Activated CD4-positive, alpha-beta T cell treated with anti-CD3 and anti-CD28 coated beads, Interleukin-2, amount 10 ng/mL, durations not matched to agents 7 days and 5 days (primary cell): ENCODE measurements at places on chromosomes 7 and 10.

DNA sequence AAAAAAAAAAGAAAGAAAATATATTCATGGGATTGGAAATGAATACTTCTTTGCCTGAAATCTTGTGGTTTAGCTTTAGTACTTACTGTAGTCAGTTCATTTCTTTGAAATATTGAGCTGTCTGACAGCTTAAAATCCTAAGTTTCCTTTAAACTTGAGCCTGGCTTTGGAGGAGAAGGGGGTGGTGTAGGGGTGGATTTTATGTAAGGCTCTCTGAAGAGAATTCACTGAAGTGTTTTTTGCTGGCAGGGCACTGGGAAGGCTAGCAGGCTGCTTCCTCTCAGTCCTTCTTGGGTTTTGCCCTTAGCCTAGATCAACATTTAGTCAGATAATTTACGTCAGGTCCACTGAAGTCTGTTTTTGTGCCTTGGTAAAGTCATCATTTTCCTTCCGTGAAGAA, 516.5 kb downstream of the AUTS2 start:
- no peak overlapping the region for H3K4me3 ChIP-seq
- DNase-seq: no peak
- no peaks in the 10 kb centered on the region for H3K36me3 ChIP-seq
- H3K27ac ChIP-seq: no peak overlapping the region

DNA sequence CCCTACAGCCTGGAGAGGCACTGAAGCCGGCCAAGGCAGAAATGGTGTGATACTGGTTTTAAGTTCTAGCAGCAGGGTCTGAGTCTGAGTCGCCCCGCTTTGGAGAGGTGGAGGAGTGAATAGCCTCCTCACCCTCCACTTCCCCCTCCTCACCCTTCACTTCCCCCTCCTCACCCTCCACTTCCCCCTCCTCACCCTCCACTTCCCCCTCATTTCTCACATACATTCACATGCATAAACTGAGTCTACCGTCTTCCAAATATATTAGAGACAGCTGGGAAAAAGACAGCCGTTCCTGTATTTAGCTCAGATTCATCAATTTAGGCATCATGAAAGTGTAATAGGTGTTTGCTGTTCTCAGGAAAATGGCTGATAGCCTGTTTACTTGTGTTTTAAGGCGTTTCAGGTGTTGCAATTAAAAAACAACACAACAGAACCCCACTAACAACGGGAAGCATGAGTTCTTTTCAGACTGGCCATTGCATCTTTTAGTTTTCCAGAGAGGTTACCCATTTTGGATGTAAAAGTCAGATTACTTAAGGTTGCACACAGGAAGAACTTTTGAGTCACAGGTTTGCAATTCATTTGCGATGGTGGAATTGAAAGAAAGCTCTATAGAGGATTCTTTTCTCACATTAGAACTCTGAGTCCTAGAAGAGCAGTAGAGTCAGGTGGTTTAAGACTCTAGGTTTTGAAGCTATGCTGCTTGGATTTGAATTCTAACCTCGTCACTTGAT, 861 bp downstream of the NRBF2 start:
- H3K27me3 ChIP-seq: peaks cover 4% of the 10 kb centered on the region
- H3K4me3 ChIP-seq: peak overlapping the region; percentile 83
- H3K4me1 ChIP-seq: peaks cover 46% of the 10 kb centered on the region
- peak overlapping the region; percentile 97 for H3K27ac ChIP-seq
- no peak for DNase-seq

DNA sequence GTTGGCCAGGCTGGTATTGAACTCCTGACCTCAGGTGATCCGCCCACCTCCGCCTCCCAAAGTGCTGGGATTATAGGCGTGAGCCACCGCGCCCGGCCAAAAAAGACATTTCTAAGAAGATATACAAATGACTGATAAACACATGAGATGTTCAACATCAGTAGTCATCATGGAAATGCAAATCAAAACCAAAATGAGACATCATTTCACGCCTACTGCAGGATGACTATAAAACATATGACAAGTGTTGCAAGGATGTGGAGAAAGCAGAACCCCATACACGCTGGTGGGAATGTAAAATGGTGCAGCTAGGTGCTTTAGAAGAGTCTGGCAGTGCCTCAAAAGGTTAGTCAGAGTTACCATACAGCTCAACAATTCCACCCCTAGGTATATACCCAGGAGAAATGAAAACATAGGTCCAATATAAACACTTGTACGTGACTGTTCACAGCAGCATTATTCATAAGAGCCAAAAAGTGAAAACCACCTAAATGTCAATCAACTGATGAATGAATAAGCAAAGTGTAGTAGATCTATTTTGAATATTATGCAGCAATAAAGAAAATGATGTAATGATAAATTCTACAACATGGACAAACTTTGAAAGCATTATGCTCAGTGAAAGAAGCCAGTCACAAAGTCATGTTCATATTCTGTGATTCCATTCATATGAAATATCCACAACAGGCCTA, 24.5 kb downstream of the TMEM209 start:
- no peak for DNase-seq
- peaks cover 13% of the 10 kb centered on the region for H3K4me1 ChIP-seq
- H3K4me3 ChIP-seq: no peak overlapping the region
- no peaks in the 10 kb centered on the region for H3K27me3 ChIP-seq
- H3K27ac ChIP-seq: no peak overlapping the region

DNA sequence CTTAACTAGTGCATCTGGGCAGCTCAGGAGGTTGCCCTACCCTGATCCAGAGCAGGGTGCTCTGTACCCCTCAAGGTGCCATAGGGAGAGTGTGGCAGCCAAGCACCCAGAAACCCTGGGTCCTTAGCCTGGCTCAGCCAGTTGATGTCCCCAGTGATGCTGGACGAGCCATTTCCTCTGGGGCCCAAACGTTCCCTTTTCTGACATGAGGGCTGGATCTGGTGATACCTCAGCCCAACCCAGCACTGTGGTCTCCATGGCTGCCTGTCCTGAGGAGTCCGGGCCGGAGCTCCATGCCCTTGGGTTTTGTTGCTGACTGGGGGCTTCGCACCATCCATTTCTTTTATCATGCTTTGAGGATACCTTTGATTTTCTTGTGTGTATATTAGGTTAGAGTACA, 87.9 kb upstream of the IKZF1 start:
- no peak overlapping the region for H3K27ac ChIP-seq
- no peaks in the 10 kb centered on the region for H3K27me3 ChIP-seq
- no peak overlapping the region for H3K4me3 ChIP-seq
- peaks cover 30% of the 10 kb centered on the region for H3K36me3 ChIP-seq
- no peak for DNase-seq

GRCh38 chr7:157650801-157651200, 314.0 kb downstream of the DNAJB6 start:
- no peak overlapping the region for H3K4me3 ChIP-seq
- no peak for DNase-seq
- no peaks in the 10 kb centered on the region for H3K36me3 ChIP-seq
- no peak overlapping the region for H3K27ac ChIP-seq

DNA sequence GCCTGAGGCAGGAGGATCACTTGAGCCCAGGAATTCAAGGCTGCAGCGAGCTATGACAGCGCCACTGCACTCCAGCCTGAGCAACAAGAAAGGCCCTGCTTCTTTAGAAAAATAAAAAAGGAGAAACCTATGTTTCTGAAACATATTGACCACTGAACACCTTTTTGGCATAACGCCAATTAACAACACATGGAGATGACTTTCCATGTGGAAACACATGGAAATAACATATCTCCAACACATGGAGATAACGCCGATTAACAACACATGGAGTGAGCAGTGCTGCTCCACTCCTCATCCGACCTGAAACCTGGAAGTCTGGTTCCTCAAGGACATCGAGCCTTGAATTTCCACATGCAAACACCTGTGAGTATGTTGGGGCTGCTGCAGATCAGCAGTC, 126.9 kb downstream of the KCNMA1 start:
- no peak overlapping the region for H3K27ac ChIP-seq
- DNase-seq: no peak
- H3K4me1 ChIP-seq: no peaks in the 10 kb centered on the region
- H3K4me3 ChIP-seq: no peak overlapping the region
- peaks cover 9% of the 10 kb centered on the region for H3K27me3 ChIP-seq

DNA sequence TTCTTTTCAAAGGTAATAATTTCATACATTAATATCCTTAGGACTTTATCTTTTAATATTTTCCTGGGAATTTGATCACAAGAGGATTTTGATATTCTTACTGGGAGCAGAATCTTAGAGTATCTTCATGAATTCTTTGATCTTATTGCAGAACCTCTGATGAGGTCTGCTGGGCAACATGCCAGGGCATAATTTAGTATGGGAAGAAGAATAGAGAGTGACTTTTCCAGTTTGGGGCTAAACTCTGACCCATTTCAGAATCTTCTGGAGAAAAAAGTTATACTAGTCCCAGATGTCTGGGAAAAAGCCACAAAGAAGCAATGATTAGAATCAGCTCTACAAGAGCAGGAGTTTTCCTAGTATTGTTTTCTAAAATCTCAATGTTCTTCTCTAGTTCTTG, 28.0 kb upstream of the RSU1 start:
- no peak for DNase-seq
- H3K4me1 ChIP-seq: peaks cover 5% of the 10 kb centered on the region
- no peak overlapping the region for H3K4me3 ChIP-seq
- no peaks in the 10 kb centered on the region for H3K36me3 ChIP-seq
- no peak overlapping the region for H3K27ac ChIP-seq
- peaks cover 5% of the 10 kb centered on the region for H3K27me3 ChIP-seq

GRCh38 chr7:103574576-103574975, 128.6 kb upstream of the SLC26A5 start:
- no peak for DNase-seq
- no peaks in the 10 kb centered on the region for H3K4me1 ChIP-seq
- H3K27ac ChIP-seq: no peak overlapping the region

DNA sequence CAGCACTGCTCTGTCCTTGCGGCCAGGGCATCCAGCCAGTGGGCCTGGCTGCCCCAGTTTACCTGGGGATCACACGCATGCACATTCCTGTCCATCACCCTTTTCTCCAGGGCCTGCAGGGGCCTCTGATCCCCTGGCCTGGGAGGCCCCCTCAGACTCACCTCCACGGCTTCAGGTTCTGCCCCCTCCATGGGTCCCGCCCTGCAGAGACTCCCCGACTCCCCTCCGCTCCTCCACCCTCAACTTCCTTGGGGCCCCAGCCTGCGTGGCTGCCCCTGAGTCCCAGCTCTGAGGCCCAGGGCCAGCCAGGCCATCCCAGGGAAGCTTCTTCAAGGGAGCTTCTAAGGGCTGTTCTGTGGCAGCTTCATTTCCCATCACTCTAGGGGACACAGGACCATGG, 324.1 kb downstream of the TCERG1L start:
- no peaks in the 10 kb centered on the region for H3K4me1 ChIP-seq
- H3K36me3 ChIP-seq: no peaks in the 10 kb centered on the region
- H3K27me3 ChIP-seq: no peaks in the 10 kb centered on the region

GRCh38 chr10:7119325-7120015, 291.4 kb downstream of the SFMBT2 start:
- peaks cover 9% of the 10 kb centered on the region for H3K4me1 ChIP-seq
- no peak for DNase-seq
- no peaks in the 10 kb centered on the region for H3K36me3 ChIP-seq
- no peak overlapping the region for H3K4me3 ChIP-seq

- H3K4me3 ChIP-seq: no peak overlapping the region
- no peaks in the 10 kb centered on the region for H3K4me1 ChIP-seq
- no peak overlapping the region for H3K27ac ChIP-seq
- DNase-seq: no peak
- H3K36me3 ChIP-seq: no peaks in the 10 kb centered on the region
Observed at GRCh38 chr7:132100981-132101380, 475.3 kb downstream of the PLXNA4 start.

DNA sequence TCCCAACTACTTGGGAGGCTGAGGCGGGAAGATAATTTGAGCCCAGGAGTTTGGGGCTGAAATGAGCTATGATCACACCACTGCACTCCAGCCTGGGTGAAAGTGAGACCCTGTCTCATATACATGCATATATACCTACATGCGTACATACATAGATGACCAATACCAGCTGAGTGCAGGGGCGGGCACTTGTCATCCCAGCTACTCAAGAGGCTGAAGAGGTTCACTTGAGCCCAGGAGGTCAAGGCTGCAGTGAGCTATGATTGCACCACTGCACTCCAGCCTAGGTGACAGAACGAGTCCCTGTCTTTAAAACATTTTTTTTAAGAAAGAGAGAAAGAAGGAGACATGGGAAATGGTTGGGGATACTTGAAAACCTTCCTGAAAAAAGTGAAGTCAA, 17.4 kb upstream of the PROSER2 start:
- no peak for DNase-seq
- peaks cover 14% of the 10 kb centered on the region for H3K27me3 ChIP-seq
- no peak overlapping the region for H3K4me3 ChIP-seq
- H3K36me3 ChIP-seq: no peaks in the 10 kb centered on the region

GRCh38 chr10:27558612-27559020, 54.5 kb downstream of the RAB18 start:
- DNase-seq: peak; percentile 48
- H3K27ac ChIP-seq: no peak overlapping the region
- no peak overlapping the region for H3K4me3 ChIP-seq
- H3K27me3 ChIP-seq: peaks cover 1% of the 10 kb centered on the region
- H3K36me3 ChIP-seq: no peaks in the 10 kb centered on the region
- H3K4me1 ChIP-seq: no peaks in the 10 kb centered on the region

GRCh38 chr7:139725077-139725476, 52.7 kb downstream of the HIPK2 start:
- H3K36me3 ChIP-seq: peaks cover 6% of the 10 kb centered on the region
- peaks cover 41% of the 10 kb centered on the region for H3K4me1 ChIP-seq
- DNase-seq: no peak
- no peak overlapping the region for H3K27ac ChIP-seq
- no peaks in the 10 kb centered on the region for H3K27me3 ChIP-seq

DNA sequence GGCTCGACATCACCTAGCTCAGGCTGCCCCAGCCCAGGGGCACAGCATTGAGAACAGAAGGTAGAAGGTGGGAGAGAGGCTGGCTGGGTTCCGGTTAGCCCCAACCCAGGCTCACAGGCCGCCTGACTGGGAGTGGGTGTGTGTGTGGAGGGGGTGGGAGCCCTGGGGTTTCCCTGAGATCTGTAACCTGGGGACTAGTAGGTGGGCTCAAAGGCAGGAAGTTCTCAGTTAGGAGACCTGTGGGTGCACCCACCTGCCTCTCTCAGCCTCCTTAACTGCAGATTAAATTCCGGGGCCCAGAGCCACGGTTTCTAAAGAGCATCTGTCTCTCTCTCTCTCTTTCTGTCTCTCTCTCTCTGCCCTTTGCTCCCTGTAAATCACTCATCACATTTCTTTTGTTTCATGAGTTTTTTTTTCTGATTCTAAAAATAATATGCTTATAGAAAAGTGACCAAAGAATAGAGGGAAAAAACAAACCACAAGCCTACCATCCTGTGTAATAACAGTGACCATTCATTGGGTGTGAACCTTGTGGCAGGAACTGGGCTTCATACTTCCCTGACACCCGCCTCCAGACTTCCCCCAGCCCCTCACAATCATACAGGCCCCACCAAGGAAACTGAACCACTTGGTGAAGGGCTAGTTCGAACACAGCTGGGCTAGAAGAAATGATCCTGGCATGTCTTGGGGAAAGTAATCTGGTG, 83.4 kb upstream of the SMNDC1 start:
- no peak for DNase-seq
- H3K4me3 ChIP-seq: no peak overlapping the region
- peaks cover 16% of the 10 kb centered on the region for H3K4me1 ChIP-seq
- no peaks in the 10 kb centered on the region for H3K36me3 ChIP-seq
- peak overlapping the region; percentile 42 for H3K27ac ChIP-seq
